ENCODE measurements at places on chromosomes 2 and 18.

GRCh38 chr2:234772733-234773060, 179.1 kb upstream of the SH3BP4 start:
- no peak for DNase-seq

DNA sequence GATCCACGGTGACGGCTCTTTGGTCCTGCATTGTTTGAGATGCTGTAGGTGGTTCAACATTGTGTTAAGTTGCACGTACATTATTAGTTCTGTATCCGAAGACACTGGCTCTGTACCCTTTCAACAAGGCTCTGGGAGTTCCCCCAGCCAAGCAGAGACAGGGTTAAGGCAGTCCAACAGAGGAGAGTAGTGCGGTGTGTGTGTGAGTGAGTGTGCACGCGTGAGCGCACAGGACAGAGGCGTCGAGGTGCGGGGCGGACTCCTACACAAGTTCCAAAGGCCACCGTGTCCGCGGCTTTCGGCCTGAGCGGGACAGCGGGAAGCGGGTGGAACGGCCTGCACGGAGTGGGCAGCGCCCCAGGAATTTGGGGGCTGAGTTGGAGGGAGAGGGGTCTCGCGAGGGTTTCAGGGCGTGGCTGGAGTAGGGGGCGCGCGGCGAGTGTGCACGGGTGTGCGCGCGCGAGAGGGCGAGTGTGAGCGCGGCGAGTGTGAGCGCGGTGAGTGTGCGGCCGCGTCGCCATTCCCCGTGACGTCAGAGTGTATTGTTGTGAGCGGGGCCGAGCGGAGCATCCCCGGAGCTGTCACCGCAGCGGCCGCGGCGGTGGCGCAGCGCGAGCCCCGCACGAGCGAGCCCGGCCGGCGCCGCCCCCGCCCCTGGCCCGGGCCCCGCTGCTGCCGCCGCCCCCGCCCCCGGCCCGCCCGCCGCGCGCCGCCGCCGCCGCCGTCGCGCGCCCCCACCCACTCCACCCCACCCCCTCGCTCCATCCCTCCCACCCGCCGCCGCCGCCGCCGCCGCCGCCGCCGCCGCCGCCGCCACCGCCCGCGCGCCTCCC, at the start of gene ASXL3:
TSS of gene ASXL3 (plus strand) at position 535 of the 833 bp plus-strand sequence. CDS start 413 bp downstream, outside the sequence.
- DNase-seq, result peak; percentile 0

- DNase-seq, result no peak
Measured at GRCh38 chr2:38720613-38721241, 30.4 kb downstream of the SRSF7 start.

- DNase-seq, result no peak
Measured at GRCh38 chr2:71783215-71783614, 329.9 kb downstream of the DYSF start.

DNA sequence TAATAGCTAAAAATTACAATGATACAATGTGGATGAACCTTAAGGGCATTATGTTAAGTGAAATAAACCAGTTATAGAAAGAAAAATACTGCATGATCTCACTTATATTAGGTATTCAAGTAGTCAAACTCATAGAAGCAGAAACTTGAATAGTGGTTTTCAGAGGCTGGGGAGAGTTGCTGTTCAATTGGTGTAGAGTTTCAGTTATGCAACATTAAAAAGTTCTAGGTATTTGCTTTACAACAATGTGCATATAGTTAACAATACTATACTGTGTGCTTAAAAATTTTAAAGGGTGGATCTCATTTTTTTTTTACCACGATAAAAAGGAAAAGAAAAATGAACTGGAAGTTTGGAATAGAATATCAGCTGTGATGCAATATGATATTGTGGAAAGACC, 479.1 kb downstream of the SPAG16 start:
- no peak for DNase-seq

GRCh38 chr2:66535574-66536289, 100.8 kb downstream of the MEIS1 start:
- no peak for DNase-seq

GRCh38 chr18:73733806-73734314, 413.8 kb downstream of the FBXO15 start:
- no peak for DNase-seq

GRCh38 chr2:36618381-36618780, 20.4 kb upstream of the FEZ2 start:
- DNase-seq, result no peak

GRCh38 chr18:22451796-22452195, 34.1 kb upstream of the CTAGE1 start:
- no peak for DNase-seq

GRCh38 chr2:220528180-220528675, 900.8 kb downstream of the SLC4A3 start:
- no peak for DNase-seq

DNA sequence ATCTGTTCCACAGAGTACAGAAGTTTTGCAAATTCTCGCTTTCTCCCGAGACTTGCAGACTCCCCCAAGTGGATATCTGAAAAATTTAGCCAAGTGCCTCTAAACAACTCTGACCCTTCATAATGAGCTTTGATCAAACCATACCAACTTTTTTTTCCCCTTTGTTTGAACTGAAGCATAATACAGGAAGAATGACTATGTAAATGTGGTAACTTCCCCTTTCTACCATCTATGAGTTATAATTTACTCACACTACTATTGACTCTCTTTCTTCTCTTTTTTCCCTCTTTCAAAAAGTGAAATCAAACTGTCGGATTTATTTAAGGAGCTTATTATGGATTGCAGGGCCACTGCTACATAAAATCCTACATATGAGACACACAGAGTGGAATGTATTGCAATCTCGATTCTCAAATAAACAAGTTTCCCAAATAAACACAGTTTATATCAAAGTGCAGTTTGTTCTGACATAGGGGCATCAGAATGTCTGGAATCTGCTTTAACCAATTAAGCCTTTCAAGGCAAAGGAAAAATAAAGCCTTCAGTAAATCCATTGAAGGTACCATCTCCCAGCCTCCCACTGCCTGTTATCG, 1.4 kb upstream of the ZNF804A start:
- DNase-seq, result no peak

- no peak for DNase-seq
Measured at GRCh38 chr2:205270689-205271088, 411.6 kb upstream of the NRP2 start.

DNA sequence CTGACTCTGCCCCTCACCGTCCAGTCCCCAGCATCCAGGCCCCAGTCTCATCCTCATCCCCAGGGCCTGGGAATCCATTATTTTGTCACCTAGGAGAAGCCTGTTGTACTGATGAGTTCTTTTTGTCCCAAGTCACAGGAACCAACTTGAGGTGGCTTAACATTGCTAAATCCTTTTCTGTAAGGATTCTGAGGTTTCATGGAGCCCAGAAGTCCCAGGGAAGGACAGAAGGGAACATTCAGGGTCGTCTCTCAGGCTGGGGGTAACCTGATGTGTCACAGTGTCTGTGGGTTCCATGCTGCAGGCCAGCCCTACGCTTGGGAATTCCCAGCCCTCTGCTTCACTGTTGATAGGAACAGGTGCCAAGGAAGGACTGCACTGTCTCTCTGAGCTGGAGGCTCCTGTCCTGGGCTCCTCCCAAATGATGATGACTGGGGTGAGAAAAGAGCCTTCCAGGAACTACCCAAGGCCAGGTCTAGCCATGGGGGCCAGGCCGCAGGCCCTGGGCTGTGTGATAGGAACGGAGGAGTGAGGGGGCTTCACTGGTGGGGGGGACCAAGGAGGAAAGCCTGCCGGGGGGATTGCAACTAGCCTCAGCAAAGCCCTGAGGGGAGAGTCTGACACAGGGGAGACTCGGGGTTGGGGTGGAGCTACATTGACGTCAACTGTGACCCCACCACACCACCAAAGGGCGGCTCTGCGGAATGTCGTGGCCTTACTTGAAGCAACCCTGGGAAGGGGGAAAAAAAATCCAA, 145.7 kb downstream of the SMAD7 start:
- DNase-seq, result no peak

- DNase-seq, result no peak
Measured at GRCh38 chr2:70515938-70516337, 37.7 kb downstream of the TGFA start.

- DNase-seq, result no peak
Measured at GRCh38 chr2:130756053-130756873, 923 bp downstream of the AMER3 start.

DNA sequence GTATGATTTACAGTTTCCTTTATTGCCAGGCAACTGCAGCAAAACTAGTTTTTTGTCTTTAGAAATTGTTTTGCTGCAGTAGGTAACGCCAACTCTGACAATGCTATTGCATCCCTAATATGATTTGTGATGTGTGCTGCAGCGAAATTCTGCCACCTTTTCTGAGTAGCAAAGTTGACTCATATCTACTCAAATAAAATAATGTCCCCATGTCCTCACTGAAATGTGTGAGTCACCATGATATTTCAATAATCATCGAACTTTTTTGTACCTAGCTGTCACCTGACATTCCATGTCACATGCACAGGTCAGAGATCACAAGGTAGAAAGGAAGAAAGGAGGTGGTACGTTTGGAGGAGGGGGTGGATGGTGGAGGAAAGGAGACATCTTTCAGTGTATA, 205.0 kb downstream of the RAD51AP2 start:
- DNase-seq, result no peak

DNA sequence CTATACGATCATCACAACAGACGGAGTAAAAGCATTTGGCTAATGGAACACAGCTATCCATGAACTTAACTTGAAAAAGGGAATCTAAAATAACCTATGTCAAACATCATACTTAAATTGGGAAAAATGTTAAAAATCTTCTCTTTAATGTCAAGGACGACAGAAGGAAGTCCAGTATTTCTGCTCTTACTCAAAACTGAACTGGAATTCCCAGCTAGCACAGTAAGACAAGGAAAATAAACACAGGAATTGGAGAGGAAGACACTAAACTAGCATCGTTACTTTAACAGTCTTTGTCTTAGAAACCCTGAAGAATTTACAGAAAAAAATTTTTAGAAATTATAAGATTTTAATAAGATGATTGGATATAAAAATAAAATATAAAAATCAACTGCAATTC, 112.6 kb downstream of the HDAC4 start:
- DNase-seq, result no peak

Data from activated naive CD4-positive, alpha-beta T cell (primary cell).